Activated T-cell treated with anti-CD3 and anti-CD28 coated beads, Interleukin-2, amount 50 U/mL, for 1 hour (primary cell): ENCODE measurements at places on chromosomes 3 and 15.

- no peak for DNase-seq
Measured at GRCh38 chr3:125641891-125642290, 46.6 kb upstream of the OSBPL11 start.

DNA sequence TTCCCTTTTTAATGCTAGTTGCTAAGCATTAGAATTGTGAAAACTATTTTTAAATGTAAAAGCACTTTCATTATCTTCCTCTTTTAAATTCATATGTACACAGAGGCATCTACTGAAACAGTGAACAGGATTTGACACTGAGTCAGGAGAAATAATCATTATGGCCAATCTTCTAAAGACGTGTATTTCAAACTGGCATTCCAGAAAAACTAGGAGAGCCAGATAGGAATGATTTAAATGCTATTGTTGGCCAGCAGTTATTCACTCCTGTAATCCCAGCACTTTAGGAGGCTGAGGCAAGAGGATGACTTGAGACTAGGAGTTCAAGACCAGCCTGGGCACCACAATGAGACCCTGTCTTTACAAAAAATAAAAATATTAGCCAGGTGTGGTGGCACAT lies 67.6 kb upstream of the RAP2B start:
- no peak for DNase-seq

DNA sequence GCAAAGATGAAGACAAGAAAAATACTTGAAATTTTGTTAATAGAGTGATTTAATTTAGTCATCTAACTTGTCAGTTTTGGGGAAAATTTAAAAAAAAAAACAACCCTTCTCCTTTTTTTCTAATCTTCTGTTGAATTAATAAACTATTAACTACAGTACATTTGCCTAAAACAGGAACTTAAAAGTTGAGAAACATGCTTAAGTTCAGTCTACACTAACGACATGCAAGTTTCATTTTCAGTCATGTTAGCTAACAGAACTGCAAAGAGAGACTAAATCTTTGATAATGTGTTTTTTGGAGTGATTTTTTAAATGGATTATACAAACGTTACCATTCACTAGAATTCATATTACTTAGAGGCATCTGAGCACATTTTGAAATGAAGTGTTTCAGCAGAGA lies 71.9 kb upstream of the MBNL1 start:
- no peak for DNase-seq

- DNase-seq: no peak
Measured at GRCh38 chr3:73783811-73784210, 159.1 kb upstream of the PDZRN3 start.

DNA sequence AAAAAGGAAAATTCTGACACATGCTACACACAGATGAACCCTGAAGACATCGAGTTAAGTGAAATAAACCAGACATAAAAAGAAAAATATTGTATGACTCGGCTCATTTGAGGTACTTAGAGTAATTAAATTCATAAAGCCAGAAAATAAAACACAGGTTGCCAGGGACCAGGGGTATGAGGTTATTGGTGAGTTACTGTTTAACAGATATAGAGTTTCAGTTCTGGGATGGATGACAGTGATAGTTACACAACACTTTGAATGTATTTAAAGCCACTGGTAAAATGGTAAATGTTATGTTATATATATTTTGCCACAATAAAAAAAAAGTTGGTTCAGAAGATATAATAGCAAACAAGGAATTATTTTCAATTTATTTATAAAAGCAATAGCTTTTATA lies 436.1 kb upstream of the WNT5A start:
- no peak for DNase-seq

DNA sequence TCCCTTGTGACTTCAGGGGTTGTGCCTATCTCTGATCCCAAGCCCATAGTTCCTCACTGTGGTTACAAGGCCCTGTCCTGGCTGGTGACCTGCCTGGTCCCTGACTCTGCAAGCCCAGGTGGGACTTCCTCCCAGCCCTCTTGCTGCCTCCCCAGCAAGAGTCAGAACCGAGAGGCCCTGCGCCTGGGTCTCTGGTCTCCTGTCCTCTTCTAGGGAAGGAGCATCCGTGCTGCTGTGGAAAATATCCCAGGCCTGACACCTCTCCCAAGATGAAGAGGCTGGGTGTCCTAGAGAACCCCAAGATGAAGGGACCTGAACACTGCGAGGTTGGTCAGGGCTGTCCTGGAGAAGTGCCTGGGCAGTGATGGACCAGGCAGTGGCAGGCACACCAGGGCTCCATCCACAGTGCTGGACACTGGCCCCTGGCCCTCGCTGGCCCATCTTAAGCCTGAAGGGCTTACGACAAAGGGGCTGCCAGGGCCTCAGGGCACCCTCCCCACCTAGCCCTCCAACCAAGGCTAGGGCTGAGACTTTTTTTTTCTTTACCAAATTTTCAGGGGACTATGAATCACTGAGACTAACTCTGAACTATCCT lies 32.7 kb downstream of the PTH1R start:
- no peak for DNase-seq
